Activated CD4-positive, CD25-positive, alpha-beta regulatory T cell treated with anti-CD3 and anti-CD28 coated beads, Interleukin-2, amount 50 U/mL, for 72 hours (primary cell): ENCODE measurements at places on chromosomes 5 and 9.

- no peak for DNase-seq
These were observed 33.4 kb downstream of the C9orf85 start for GRCh38 chr9:71944754-71945375.

- DNase-seq, result peak; percentile 13
These were observed 24.7 kb downstream of the PHF2 start for GRCh38 chr9:93601063-93601462.

GRCh38 chr5:139312075-139312474 is 18.5 kb downstream of the MATR3 start:
- no peak for DNase-seq

GRCh38 chr9:35813434-35814105 is 1.3 kb downstream of the HINT2 start:
- DNase-seq, result no peak

- no peak for DNase-seq
These were observed 17.7 kb downstream of the C9orf40 start for GRCh38 chr9:74935008-74935407.

DNA sequence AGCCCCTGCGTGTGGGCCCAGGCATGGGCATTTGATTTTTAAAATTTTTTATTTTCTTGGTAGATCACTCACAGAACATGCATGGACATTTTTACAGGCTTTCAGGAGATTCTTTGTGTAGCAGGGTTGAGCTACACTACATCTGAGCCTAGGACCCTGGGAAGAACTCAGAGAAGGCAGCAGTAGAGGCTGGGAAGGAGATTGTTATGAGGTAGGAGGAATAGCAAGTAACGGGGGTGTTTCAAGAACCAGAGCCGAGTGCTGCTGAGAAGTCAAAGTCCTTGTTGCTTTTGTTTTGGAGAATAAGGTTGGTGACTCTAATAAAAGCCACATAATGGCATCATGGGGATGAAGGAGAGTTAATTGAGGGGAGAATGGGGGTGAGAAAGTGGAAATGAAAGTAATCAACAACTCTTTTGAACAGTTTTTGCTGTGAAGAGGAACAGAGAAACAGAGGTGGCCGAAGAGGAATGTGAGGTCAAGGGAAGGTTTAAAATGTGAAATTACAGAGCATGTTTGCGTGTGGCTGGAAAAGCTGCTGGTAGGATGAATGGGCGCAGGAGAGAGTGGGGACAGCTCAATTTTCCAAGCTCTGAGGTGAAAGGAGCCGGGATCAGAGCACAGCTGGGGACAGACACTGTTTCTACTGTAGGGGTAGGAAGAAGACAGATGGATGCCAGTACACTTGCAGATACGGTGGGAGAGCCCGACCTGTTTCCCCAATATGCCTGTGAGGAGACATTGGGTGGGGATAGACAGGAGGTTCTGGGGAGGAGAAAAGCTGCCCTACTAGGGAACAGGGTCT is 4.7 kb upstream of the PDLIM7 start:
- no peak for DNase-seq

DNA sequence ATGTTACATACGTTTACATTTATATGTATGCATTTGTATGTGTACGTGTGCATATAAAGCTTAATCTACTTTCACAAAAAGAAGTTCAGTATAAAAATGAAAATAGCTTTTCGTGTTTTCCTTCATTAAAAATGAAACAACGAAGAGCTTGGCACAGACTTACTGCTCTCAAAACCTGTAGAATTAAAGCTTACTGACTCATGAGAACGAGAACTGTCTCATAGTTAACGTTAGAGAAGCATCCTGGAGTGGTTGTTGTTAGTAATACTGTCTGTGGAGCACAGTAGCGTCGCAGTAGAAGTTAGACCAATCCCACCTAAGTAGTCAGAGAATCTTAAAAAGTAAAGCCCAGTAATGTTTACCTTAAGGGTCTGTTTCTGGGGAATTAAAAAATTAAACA is 1.3 kb downstream of the MAT2B start:
- DNase-seq, result no peak

DNA sequence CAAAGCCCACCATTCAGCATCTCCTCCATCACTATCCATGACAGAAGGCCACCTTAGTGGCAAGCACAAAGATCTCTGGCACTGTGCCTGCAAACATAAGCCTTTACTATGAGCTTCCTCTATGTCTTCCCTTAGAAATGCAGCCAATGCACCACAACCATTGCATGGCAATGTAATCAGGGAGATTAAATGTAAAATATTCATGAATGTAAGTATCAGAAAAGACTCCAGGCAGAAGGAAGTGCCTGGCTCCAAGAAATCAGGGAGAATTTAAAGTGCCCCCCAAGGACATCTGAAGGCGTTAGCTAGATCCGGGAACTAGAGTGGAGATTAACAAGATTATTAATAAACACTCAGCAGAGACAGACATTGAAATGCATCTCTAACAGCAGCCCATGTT is 32.5 kb upstream of the MYORG start:
- DNase-seq, result no peak

DNA sequence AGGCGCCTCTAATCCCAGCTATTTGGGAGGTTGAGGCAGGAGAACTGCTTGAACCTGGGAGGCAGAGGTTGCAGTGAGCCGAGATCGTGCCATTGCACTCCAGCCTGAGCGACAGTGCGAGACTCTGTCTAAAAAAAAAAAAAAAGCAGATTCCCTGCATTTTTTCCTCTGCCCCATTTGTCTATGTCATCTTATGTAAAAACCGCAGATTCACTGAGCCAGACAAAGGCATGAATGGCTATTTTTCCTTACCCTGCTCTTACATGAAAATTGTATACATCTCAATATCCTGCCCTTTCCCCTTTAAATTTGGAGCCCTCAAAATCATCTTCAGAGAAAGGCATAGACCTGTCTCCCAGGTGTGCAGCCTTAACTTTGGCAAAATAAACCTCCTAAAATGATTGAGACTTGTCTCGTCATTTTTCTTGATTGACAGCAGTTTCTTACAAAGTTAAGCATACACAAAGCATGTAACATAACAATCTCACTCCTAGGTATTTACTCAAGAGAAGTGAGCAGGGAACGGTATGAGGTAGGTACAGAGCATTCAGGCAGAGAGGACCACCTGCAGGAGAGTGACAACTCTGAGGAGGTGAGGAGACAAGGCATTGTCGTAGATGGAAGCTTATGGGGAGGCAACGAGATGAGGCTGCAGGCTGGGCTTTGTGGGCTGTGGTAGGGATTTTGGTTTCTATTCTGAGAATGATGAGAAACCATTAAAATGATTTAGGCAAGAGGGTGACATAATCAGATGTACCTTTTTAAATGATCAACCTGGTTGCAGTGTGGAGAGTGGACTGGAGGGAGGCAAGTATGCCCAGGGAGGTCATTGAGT is 65.7 kb upstream of the IL6ST start:
- DNase-seq, result no peak

GRCh38 chr9:121839726-121840500 is 188.5 kb downstream of the DAB2IP start:
- no peak for DNase-seq

- no peak for DNase-seq
These were observed 115.3 kb upstream of the PCSK5 start for GRCh38 chr9:75775166-75775565.
